ENCODE measurements at places on chromosomes 4 and X. TPM values are rescaled to one million over a fixed set of nuclear protein-coding genes. Genes with fewer than 3 reads are reported as not detected.

TEC gene
- total RNA-seq, result 0.72 TPM

FAM241A gene
- total RNA-seq, result 0.88 TPM

GLUD2 gene
- total RNA-seq, result 1.7 TPM

HTN1 gene
- not detected for total RNA-seq

GPR34 gene
- not detected for total RNA-seq

PHKA1 gene
- total RNA-seq, result 9.3 TPM

BST1 gene
- total RNA-seq, result 62.6 TPM

ADH5 gene
- total RNA-seq, result 184 TPM

ASMT gene
- total RNA-seq, result 0.57 TPM

FGA gene
- total RNA-seq, result not detected

FAM120C gene
- total RNA-seq, result 8.9 TPM

ZNF630 gene
- total RNA-seq, result 0.29 TPM

CYBB gene
- total RNA-seq, result 0.14 TPM

BMX gene
- not detected for total RNA-seq

SOD3 gene
- total RNA-seq, result 18.9 TPM

Measured in placental pericyte (primary cell).